Mesothelial cell of epicardium (in vitro differentiated cells): ENCODE measurements at places on chromosomes 16 and 17. TPM values are rescaled to one million over a fixed set of nuclear protein-coding genes. Genes with fewer than 3 reads are reported as not detected.
A peak's percentile ranks its signal among the peaks of the same experiment; 100 is the strongest.

GRCh38 chr16:88830783-88831182 is 19.1 kb upstream of the APRT start:
- DNase-seq, result no peak

DNA sequence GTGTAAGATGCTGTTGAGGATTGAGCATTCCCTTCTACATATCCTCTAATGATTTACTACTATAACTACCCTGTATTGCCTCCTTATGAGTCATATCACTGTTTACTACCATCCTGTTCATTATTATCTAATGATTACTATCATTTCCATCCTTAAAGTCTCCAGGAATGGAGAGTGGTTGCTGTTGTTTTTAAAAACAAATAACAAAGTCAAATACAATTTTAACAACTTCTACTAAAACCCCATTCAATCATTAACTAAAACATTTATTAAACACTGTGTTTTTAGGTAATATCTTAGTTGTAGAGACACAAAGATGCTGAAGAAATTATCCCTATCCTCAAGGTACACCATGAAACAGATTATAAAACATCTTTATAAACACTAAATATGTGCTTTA is 126.9 kb downstream of the BRIP1 start:
- DNase-seq, result no peak

- DNase-seq, result peak; percentile 80
Measured at GRCh38 chr16:58392215-58393137, at the start of gene GINS3. Gene GINS3, plus strand, starts transcription at chr16:58392471. Its CDS starts 131 bp downstream, at chr16:58392602.

- no peak for DNase-seq
Measured at GRCh38 chr17:34706029-34706428, 126.6 kb downstream of the TMEM132E start.

DNA sequence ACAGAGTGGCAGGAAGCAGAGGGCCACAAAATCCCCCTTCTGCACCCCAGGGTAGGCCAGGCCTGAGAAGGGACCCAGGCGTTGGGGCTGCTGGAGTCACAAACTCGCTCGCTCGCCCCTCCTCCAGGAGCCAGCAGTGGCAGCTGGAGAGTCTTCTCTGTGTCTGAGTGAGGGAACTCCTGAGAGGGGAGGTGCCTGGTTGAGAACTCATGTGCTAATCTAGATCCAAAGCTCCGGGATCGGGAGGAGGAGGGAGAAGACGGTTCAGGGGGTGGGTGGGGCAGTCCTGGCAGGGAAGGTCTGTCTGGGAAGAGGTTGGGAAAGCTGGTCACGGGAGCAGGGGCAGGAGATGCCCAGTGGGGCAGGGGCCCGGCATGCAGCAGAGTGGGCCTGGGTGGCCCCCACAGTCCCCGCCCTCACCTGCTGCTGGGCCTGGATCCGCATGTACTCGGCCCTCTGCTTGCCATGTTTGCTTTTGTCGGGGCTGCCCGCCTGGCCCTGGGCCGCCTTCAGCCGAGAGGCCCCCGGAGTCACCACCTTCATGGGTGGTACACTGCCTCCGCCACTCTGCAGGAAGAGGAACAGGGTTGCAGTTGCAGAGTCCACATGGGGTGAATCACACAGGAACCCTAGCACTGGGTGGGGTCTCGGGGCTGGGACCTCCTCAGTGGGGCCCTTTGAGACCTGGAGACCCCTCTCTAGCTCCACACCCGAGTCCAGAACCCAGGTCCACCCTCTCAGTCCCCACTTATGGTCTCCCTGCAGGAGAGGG is 62.2 kb downstream of the SRCIN1 start:
- no peak for DNase-seq

GRCh38 chr16:15946257-15947044 is 3.0 kb upstream of the ABCC1 start:
- no peak for DNase-seq

GRCh38 chr17:19237389-19238166 is 412 bp downstream of the EPN2 start:
- peak; percentile 43 for DNase-seq

GRCh38 chr17:1108478-1108764 is 71.4 kb downstream of the ABR start:
- DNase-seq, result no peak

- DNase-seq, result no peak
Measured at GRCh38 chr16:53848277-53848942, 144.5 kb downstream of the FTO start.

DNA sequence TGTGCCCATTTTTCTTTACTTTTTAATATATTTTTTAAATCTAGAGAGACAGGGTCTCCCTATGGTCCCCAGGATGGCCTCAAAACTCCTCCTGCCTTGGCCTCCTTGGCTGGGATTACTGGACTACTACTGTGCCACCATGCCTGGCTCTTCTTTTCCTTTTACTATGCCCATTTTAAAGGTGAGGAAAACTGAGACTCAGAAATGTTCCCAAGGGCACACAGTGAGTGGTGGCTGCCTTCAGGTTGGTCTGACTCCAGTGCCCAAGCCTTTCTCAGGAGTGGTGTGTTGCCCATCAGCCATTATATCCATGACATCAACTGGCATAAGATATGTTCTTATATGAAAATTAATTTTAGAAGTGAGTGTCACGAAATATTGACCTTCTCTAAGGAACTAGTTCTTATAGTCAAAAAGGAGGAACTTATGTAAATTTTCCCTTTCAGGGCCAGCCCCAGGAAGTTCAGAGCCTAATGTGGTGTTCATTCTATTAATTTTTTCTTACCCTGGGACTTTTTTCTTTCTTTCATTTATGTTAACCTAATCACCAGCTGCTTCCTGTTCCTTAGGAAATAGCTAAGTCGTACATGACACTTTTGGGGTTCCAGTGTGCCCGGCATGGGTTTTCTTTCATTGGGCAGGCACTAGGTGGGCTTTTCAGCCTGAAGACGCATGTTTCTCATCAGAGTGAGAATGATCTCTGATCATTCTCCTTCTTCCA is 17.9 kb upstream of the SPN start:
- no peak for DNase-seq

DNA sequence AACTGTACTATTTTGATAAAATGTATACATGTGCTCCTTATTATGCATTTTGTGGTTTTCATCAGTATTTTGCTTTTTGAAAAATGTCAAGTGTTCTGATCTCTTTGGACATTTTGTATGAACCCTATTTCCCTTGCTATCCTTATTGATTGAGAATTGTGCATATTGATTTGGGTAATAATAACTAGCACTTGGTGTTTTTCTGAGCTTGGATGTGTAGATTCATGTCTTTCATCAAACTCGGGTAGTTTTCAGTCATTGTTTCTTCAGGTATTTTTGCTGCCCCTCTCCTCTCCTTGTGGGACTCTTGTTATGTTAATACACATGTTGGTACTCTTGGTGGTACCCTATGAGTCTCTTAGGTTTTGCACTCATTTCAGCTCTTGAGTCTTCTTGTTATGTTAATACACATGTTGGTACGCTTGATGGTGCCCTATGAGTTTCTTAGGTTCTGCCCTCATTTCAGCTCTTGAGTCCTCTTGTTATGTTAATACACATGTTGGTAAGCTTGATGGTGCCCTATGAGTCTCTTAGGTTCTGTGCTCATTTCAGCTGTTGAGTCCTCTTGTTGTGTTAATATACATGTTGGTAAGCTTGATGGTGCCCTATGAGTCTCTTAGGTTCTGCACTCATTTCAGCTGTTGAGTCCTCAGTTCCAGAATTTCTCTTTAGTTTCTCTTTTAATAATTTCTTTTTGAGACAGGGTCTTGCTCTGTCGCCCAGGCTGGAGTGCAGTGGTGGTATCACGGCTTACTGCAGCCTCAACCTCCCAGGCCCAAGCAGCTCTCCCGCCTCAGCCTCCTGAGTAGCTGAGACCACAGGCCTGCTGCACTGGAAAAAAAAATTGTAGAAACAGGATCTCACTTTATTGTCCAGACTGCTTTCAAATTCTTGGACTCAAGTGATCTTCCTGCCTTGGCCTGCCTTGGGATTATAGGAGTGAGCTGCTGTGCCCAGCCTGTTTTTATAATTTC is 19.3 kb downstream of the ZNF750 start:
- no peak for DNase-seq

DNA sequence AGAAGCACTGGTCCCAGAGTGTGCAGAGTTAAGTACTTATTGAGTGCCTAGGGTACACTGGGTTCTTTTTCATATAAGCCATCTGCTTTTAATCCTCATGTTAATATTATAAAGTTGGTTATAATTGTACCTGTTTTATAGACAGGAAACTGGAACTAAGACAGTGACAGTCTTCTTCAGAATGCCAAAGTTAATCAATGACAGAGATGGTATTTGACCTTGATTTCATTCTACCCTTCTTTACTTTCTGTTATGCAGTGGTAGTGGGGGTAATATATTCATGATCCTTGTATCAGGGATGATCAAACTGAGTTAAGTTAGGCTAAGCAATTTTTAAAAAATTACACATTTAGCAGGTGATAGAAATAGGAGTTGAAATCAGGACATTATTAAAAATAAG is 108.6 kb upstream of the GOT2 start:
- DNase-seq, result no peak

GRCh38 chr17:50117202-50118051 is 12.5 kb downstream of the SAMD14 start:
- DNase-seq, result peak; percentile 69

DNA sequence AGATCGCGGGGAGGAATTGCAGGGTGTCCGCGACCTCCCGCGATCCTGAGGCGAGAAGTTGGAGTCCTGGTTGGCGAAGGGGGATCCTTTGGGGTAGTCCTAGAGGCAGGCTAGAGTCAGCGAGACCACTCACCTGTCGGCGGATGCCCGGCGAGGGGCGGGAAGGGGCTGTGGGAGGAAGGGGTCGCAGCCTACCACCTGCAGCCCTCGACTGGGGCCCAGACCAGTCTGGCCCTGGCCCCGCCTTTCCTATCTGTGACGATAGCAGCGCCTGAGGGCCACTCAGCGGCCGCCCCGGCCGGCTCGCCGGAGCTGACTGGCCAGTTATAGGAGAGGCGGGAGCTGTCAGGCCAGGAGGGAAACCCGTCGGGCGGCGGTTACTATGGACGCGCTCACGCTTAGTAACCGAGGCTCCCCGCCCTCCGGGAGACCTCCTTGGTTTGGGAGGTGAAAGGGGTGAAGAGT is at the start of gene TEKT3:
Gene TEKT3, minus strand, starts transcription at position 213 of the 465 bp plus-strand sequence. CDS start 10,012 bp downstream, outside the sequence.
- DNase-seq, result peak; percentile 83

DNA sequence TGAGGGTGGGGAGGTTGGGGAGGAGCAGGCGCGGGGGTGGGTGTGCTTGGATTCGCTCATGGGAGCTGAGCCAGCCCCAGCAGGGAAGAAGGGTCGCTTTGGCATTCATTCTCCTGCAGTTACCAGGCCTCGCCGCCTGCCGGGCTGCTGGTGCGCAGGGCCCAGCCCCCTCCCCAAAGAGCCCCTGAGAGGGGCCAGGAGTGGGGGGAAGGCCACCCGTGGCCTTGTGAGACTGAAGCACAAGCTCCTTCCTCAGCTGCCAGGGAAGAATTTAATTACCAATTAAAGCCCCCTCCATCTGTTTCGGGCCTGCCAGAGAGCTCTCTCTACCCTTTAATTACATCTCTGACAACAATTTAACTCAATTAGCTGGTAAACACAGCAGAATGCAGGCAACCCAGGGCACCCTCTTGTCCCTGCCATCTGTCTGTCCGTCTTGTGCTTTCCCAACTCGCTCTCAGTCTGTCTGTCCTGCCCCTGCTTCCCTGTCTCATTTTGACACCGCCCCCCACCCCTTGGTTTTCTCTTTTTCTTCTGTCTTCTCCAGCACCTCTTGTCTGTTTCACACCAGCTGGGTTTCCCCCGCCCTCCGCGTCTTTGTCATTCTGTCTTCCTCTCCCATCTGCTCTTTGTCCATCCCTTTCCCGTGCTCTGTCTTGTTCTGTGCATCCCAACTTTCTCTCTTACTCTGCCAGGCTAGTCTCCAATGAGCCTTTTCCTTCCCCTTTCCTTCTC is 32.7 kb downstream of the CDK5RAP3 start:
- no peak for DNase-seq

DNA sequence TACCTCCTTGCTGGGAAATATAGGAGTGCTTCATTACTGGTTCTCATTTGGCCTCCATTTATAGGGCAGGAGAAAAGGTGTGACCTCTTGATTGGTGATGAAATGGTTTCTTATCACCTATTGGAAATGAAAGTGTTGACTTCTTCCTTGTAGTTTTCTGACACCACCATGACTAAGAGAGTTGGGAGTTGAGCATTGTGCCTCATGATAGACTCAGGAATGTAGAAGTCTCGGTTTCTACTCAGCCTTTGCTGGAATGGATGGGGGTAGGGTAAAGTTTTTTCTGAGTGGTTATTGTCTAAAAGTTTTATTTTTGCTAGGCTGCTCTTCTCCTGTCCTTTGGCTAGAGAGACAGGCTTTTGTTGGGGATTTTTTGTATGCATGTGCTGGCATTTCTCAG is 117.4 kb downstream of the PHKB start:
- DNase-seq, result no peak

DNA sequence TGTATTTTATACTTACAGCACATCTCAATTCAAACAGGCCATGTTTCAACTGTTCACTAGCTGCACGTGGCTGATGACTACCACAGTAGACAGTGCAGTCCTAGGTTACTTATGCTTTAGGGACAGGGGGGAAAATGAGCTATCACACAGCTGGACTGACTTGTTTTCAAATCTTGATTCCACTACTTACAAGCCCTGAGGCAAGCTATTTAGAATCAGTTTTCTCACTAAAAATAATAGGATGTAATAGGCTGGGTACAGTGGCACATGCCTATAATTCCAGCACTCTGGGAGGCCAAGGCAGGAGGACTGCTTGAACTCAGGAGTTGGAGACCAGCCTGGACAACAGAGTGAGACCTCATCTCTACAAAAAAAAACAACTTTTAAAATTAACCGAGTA is 10.3 kb downstream of the GLG1 start:
- DNase-seq, result no peak

GRCh38 chr16:30407102-30407803 is at the start of gene ZNF771:
Gene ZNF771, plus strand, starts transcription at chr16:30407606. Its CDS starts 448 bp downstream, at chr16:30408054.
- peak; percentile 80 for DNase-seq

ACAP1 gene
- 8.9 to 10.9 TPM (median 9.1 TPM) in 3 replicates for total RNA-seq

CCL23 gene
- not detected in 3 replicates for total RNA-seq

MYO18A gene
- total RNA-seq, result 55.0 to 58.4 TPM (median 56.8 TPM) in 3 replicates
